ENCODE measurements at places on chromosomes 7 and 10.

DNA sequence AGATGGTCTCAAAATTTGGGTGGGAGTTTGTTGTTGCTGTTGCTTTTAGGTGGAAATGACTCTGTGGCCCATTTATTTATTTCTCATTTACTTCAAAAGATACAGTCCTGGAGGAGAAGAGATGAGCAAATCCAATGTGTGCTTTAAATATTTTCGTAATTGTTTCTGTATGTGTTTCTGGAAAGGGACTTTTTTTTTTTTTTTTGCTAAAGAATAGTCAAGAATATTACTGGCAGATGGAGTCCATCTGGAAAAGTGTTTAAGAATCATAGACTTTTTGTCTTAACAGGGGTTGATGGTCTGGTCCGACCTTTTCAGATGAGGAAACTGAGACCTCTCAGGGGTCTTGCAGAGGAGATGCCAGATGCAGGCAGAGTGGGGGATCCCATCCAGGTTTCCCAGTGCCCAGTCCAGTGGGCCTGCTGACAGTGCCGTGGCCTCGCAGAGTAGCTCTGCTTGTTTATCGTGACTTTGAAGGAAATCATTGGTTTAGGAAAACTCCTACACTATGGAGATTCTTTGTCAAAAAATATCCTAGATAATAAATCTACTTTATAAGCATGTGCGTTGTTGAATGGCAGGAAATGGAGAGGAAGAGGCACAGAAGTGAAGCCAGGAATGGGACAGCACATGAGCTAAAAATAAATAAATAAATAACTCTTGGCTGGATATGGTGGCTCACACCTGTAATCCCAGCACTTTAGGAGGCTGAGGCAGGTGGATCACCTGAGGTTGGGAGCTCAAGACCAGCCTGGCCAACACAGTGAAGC is 164.3 kb upstream of the SVIL start:
- no peaks in the 10 kb centered on the region for H3K36me3 ChIP-seq
- H3K4me1 ChIP-seq: peaks cover 19% of the 10 kb centered on the region
- H3K27ac ChIP-seq: no peak overlapping the region
- no peak overlapping the region for H3K4me3 ChIP-seq

DNA sequence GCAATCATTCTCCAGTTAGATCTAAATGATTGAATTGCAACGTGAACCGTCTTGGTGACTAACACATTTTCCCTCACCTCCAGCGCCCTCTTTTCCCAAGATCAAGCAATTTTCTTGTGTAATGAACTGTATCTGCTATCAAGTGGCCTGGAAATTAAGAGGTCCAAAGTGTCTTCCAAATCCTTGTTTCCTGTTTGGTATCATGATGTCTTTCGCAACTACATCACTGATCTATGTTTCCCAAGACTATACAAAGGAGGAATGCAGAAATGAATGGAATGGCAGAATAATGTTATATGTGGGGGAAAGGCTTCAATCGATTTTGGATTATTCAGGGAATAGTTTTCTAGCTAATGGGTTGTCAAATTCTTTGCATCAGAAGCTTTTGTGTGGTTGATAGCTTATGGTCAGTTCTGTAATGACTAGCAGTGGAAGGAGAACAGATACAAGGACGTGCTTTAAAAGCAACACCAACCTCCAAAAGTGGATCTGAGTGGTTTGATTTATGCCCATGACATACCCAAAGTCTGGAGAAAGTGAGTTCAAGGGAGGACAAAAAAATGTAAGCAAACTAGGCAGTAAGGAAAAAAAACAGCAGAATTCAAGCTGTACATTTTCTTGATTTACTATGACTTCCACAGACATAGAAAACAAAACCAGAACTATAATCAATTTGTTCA is 14.6 kb upstream of the ZEB1 start:
- no peak for DNase-seq
- H3K27ac ChIP-seq: no peak overlapping the region
- no peaks in the 10 kb centered on the region for H3K36me3 ChIP-seq
- H3K27me3 ChIP-seq: no peaks in the 10 kb centered on the region

- peak; percentile 18 for DNase-seq
- H3K27me3 ChIP-seq: no peaks in the 10 kb centered on the region
- H3K27ac ChIP-seq: peak overlapping the region; percentile 96
- H3K4me3 ChIP-seq: peak overlapping the region; percentile 82
Measured at GRCh38 chr10:61902445-61903220, 1.1 kb downstream of the ARID5B start.

- H3K27me3 ChIP-seq: no peaks in the 10 kb centered on the region
- no peak overlapping the region for H3K27ac ChIP-seq
- no peaks in the 10 kb centered on the region for H3K36me3 ChIP-seq
- no peak overlapping the region for H3K4me3 ChIP-seq
Measured at GRCh38 chr10:93620925-93621324, 8.6 kb downstream of the PDE6C start.

DNA sequence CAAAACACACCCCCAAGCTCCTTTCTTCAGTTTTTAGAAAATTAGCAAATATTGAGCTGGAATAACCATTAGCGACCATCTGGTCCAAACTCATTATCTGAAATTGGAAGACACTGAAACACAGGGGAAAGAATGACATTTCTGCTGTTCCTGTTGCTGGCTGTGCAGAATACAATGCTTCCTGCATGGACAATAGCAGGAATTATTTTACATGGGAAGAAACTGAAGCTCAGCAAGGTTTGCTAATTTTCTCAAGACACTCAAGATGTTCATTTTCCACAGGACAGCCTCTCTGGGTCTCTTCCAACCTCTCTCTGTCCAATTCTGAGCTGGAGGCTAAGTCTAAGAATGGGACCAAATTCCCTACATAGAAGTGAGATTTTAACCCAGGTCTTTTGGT is 81.9 kb upstream of the TNS3 start:
- no peaks in the 10 kb centered on the region for H3K4me1 ChIP-seq
- H3K4me3 ChIP-seq: no peak overlapping the region
- no peaks in the 10 kb centered on the region for H3K36me3 ChIP-seq
- H3K27ac ChIP-seq: no peak overlapping the region

DNA sequence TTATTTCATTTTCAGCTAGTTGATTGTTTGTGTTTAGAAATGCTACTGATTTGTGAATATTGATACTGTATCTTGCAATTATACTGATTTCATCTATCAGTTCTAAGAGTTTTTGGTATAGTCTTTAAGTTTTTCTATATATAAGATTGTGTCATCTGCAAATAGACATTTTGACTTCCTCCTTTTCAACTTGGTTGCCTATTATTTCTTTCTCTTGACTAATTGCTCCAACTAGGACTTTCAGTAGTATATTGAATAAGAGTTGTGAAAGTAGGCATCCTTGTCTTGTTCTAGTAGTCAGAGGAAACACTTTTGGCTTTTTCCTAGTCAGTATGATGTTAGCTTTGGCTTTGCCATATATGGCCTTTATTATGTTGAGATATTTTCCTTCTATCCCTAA is 20.4 kb downstream of the PHTF2 start:
- H3K4me1 ChIP-seq: peaks cover 7% of the 10 kb centered on the region
- H3K27me3 ChIP-seq: no peaks in the 10 kb centered on the region
- H3K36me3 ChIP-seq: peaks cover 40% of the 10 kb centered on the region

DNA sequence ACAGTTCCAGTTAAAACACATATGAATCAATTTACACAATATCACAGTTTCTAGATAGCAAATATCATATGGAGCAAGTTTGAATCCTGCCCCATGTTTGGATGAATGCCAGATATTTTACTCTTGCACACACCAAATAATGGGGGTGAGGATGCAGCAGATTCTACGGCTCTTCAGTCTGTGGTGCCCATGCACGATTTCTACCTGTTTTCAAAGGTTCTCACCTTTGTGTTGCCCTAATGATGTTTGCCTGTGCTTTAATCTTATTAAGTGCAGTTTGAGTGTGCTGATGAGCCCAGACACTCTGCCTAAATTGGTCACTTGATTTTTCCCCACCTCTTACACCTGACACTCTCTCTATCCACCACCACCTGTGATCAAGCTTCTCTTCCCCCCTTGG is 119.6 kb downstream of the NPY start:
- no peaks in the 10 kb centered on the region for H3K4me1 ChIP-seq
- no peaks in the 10 kb centered on the region for H3K36me3 ChIP-seq
- H3K27me3 ChIP-seq: peaks cover 13% of the 10 kb centered on the region
- H3K4me3 ChIP-seq: no peak overlapping the region
- no peak overlapping the region for H3K27ac ChIP-seq

DNA sequence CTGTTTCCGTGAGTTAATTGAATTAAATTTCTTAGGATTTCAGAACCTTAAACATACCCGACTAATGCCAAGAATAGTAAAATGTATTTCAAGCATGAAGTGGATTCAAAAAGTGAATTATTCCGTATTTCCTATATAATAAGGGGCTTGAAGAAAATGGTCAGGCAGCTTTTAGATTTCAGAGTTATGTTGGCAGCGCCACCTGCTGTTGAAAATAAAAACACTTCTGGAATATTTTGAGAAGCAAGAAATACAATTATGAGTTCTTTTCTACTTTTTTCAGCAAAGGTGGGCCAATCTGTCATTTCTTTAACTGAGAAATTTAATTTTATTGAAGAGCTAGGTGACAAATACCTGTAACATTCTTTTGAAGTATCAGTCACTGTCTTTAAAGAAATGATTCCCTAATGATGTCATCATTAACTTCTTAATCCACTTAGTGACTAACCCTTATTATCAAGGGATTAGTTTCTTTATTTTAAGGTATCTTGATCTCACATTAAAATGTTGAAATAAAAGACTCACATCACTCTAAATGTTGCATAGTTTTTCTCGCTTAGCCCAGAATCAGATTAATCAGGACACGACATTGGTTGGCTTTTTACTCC is 36.6 kb upstream of the AGR3 start:
- H3K4me1 ChIP-seq: no peaks in the 10 kb centered on the region
- DNase-seq: no peak
- no peaks in the 10 kb centered on the region for H3K27me3 ChIP-seq
- no peak overlapping the region for H3K4me3 ChIP-seq

- H3K27me3 ChIP-seq: no peaks in the 10 kb centered on the region
- peak overlapping the region; percentile 96 for H3K27ac ChIP-seq
- peak; percentile 64 for DNase-seq
- H3K36me3 ChIP-seq: no peaks in the 10 kb centered on the region
- H3K4me1 ChIP-seq: peaks cover 68% of the 10 kb centered on the region
- H3K4me3 ChIP-seq: peak overlapping the region; percentile 78
Measured at GRCh38 chr10:110209926-110210673, 2.7 kb downstream of the MXI1 start.

GRCh38 chr10:43210556-43210955 is 56.3 kb downstream of the RASGEF1A start:
- H3K27me3 ChIP-seq: peaks cover 20% of the 10 kb centered on the region
- H3K4me3 ChIP-seq: no peak overlapping the region
- H3K27ac ChIP-seq: no peak overlapping the region
- no peaks in the 10 kb centered on the region for H3K36me3 ChIP-seq

GRCh38 chr7:46432708-46433107 is 511.6 kb upstream of the IGFBP3 start:
- no peak overlapping the region for H3K4me3 ChIP-seq
- no peaks in the 10 kb centered on the region for H3K4me1 ChIP-seq
- DNase-seq: no peak
- H3K27me3 ChIP-seq: no peaks in the 10 kb centered on the region
- H3K36me3 ChIP-seq: no peaks in the 10 kb centered on the region

DNA sequence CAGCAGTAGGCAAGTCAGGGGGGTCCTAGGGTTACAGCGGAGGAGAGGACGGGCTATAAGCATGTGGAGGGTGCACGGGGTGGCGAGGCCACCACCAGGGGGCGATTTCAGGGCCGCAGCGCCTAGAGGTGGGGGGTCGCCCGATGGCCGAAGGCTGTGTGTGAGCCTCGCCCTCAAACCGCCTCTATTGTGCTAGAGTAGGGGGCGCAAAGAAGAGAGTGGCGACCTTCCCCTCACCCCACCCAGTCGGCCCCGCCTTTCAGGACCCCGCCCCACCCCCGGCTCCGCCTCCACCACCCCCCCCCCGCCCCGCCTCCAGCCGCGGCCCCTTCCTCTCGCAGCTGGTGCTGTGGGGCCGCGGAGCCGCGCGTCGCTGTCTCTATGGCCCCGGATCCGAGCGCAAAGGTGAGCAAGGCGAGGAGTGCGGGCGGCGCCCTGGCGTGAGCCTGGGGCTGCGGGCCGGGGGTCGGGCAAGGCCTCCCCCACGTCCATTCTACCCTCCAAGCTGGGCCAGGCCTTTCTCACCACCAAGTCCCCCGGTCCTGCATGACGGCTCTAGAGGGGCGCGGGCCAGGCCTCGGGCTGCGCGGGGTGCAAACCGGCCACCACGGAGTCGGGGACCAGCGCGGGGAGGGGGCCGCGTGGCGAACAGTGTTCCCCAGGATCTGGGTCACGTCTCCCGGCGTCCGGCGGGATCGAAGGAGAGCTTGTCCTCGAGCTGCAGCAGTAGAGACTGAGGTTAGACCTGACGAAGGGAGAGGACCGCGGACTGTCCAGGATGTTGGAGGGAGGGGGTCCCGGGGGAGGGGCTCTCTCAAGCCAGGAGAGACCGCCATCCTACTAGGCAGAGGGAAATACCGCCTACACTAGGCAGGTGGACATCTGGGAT is at the start of gene SEMA4G:
Gene SEMA4G (plus strand): TSS at position 318 of the 889 bp plus-strand sequence. CDS start 3,409 bp downstream, outside the sequence.
- peak; percentile 31 for DNase-seq
- no peaks in the 10 kb centered on the region for H3K27me3 ChIP-seq
- H3K4me3 ChIP-seq: peak within 1 kb of the TSS; percentile 76
- H3K4me1 ChIP-seq: peaks cover 17% of the 10 kb centered on the region

- no peak for DNase-seq
- peak overlapping the region; percentile 85 for H3K27ac ChIP-seq
- H3K4me3 ChIP-seq: no peak overlapping the region
- H3K4me1 ChIP-seq: peaks cover 100% of the 10 kb centered on the region
Measured at GRCh38 chr10:35449944-35450343, 113.6 kb downstream of the CCNY start.

DNA sequence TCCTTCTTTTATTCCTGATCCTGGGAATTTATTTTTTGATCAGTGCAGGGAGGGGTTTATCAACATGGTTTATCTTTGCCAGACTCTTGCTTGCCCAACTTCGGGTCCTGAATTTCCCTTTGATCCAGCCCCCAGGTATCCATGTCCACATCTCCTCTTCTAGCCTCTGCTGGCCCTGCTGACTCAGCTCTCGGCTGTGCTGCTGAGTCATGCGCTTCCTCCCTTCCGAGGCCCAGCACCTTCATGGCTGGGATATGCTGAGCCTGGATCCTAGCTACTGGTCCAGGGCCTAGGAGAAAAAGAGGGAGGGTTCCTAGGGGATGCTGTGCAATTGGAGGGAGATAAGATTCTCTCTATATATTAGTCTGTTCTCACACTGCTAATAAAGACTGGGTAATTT is 380.7 kb upstream of the SHH start:
- no peak overlapping the region for H3K27ac ChIP-seq
- no peak for DNase-seq
- peaks cover 67% of the 10 kb centered on the region for H3K27me3 ChIP-seq
- H3K36me3 ChIP-seq: no peaks in the 10 kb centered on the region
- H3K4me3 ChIP-seq: no peak overlapping the region

- no peak overlapping the region for H3K27ac ChIP-seq
- no peaks in the 10 kb centered on the region for H3K4me1 ChIP-seq
- peaks cover 10% of the 10 kb centered on the region for H3K27me3 ChIP-seq
- no peak for DNase-seq
Measured at GRCh38 chr10:62715383-62715782, 89.1 kb upstream of the ADO start.

DNA sequence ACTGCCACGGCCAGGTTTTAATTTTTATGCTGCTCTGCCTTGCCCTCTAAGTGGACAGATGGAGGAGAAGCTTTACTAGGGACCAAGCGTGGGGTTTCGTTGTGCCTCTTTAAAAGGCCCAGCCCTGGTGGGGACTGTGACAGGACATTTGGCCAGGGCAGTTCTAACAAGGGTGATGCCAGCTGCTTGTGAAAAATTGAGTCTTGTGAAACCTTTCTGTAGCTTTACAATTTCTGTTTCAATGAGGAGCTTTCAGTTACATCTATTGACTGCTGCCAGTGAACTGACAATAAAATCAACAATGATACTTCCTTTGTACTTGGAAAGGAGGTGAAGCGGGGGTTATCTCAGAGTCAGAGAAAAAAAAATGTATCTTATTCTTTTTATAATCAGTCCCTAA is 233.1 kb upstream of the CSTF2T start:
- no peak for DNase-seq
- H3K4me1 ChIP-seq: peaks cover 5% of the 10 kb centered on the region
- no peaks in the 10 kb centered on the region for H3K36me3 ChIP-seq
- no peak overlapping the region for H3K27ac ChIP-seq
- no peak overlapping the region for H3K4me3 ChIP-seq
